Neuronal stem cell (in vitro differentiated cells): ENCODE measurements at places on chromosomes 7 and 10.

GRCh38 chr10:88343761-88344484, 239.2 kb downstream of the RNLS start:
- no peak for DNase-seq

DNA sequence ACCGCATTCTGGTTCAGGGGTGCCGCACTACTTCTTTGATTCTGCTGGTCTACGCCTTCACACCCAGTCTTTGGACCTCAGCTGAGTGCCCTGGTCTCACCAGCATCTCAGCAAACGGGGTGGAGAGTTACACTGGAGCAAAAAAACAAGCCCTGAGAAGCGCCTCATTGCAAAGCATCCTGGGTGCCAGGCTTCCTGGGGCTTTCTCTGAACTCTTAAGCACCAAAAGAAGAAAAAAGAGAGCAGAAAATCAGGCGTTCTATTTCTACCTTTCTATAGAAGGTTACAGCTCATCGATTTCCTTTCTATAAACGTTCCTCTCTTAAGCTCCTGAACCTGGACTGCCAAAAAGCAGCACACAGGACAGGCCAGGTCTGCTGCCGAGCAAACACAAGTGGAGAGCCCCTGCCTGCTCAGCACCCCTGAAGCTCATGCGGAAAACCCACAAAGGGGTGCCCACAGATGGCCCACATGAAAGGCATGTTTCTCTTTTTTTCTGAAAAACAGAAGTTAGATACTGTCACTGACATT, 217.9 kb downstream of the SFMBT2 start:
- DNase-seq, result no peak

GRCh38 chr7:75638594-75639070, 100.1 kb downstream of the HIP1 start:
- DNase-seq, result peak; percentile 63

DNA sequence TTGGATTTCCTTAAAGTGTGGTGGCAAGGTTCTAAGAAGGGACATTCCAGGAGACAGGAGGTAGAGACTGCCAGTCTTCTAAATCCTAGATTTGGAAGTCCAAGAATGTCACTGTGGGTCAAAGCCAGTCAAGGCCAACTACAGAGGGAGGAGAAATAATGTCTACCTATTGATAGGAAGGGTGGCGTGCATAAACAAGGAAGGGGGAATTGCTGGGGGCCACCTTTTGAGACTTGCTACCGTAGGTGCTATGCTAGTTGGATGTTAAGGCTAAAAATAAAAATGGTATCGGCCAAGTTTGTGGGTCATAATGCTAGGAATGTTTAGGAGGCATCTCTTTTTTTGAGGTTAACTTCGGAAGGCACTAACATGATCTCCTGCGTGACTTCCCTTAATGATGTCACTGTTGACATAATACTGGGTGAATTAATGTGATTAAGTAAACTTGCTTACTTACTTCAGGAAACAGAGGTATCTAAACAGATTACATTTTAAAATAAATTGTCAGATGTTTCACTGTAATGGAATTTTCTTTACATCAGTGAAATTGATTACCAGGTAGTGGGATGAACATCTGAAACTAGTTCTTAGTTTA, 4.8 kb downstream of the BTRC start:
- no peak for DNase-seq

- no peak for DNase-seq
Observed at GRCh38 chr10:127027786-127028185, 122.6 kb downstream of the DOCK1 start.

DNA sequence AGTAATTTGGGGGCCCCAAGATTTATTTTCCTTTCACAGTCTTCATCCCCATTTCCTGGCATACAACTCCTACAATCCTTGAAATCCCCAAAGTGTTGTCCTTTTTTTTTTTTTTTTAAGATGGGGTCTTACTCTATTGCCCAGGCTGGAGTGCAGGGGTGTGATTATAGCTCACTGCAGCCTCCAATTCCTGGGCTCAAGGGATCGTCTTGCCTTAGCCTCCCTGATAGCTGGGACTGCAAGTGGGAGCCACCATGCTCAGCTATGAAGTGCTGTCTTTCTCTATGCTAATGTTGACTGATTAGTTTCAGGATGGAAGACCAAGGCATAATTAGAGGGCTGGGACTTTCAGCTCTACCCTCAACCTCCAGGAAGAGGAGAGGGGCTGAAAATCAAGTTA, 41.9 kb upstream of the KAT6B start:
- no peak for DNase-seq

DNA sequence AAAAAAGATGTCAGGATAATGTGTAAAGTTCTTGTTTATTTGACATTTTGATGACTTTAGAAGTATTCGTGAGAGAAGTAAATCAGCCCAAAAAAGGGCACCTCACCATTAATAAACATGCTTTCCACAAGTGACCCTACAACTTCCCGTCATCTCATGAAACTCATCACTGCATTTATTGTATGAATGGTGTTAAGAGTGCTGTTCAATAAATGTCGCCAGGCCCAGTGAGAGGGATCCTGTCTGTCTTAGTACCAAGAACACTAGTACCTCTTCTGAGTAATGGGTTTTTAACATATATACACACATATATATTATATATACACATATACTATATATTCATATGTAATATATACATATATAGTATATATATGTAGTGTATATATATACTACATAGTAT, 61.9 kb downstream of the TMEM26 start:
- DNase-seq, result no peak

DNA sequence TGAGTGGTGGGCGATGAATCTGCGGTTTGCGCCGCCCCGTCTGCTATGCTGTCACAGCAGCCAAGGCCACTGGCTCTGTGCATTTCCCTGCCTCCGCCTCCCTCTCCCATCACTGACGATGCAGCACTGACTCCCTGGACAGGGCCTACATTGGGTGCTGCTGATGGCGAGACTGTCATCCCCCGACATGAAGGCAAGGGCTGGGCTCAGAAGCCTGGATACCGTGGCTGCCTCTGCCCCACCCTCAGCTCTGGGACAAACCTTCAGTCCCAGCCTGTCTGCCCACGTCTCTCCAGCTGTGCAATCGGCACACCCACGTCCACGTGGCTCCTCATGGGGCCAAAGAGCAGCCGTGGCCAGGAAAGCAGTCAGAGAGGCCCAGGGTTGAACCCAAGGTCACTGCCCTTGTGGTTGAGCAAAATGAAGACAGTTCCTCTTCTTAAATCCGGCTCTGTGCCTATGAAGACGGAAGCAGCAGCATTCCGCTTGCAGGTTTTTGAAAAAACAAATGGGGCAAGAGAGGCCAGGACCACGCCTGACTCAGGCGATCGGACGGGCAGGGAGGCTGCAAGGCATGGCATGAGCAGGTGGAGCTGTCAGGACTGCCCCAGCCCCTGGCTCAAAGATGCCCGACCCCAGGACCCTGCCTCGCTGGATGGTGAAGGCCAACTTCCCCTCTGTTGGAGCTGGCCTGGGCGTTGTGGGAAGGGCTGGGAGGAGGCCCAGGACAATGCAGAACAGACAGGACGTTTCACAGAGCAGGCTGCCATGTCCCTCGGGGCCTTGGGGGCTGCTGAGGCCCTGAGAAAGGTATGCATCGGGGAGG, 517.5 kb downstream of the DNAJB6 start:
- DNase-seq, result no peak

- DNase-seq, result no peak
Observed at GRCh38 chr10:102425444-102425843, 4.8 kb downstream of the FBXL15 start.

DNA sequence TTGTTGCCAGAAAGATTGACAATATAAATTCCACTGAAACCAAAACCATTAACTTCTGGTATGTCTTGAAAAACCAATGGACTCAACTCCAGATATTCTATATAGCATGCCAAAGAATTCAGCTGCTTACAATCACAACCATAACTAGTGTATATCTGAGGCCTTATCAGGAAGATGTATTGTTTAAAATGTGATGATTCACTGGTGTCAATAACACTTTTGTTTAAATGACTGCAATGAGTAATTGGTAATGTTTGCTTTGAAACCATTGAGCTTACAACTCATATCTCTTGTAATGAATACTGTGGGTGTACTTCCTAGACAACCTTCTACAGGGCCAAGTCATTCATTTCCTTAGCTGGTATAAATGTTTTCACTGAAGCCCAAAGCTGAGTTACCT, 727.9 kb upstream of the KCND2 start:
- no peak for DNase-seq

- DNase-seq, result no peak
Observed at GRCh38 chr10:98901441-98902110, 334.1 kb downstream of the HPSE2 start.

GRCh38 chr10:102598243-102598642, 46.0 kb upstream of the TRIM8 start:
- DNase-seq, result no peak
